AG08395 (cell line): ENCODE measurements at places on chromosomes 2 and 18.

DNA sequence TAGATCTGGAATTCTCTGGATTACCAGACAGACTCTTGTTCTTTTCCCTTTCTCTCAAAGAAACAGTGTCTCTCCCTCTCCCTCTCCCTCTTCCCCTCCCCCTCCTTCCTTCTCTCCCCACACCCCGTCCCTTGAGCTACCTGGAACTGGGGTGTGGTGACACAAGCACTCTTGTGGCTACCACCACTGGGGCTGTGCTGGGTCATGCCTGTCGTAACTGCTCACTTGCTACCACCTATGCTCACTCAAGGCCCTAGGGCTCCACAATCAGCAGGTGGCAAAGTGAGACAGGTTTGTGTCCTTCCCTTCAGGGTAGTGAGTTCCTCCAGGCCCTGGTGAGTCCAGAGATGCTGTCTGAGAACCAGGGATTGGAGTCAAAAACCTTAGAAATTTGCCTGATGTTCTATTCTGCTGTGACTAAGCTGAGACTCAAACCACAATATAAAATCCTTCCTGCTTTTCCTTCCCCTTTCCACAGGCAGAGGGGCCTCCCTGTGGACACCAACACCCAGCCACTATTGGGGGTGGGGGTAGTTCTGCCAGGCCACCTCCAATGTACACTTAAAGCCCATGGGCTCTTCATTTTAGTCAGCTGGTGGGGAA is 70.8 kb downstream of the OXER1 start:
- DNase-seq: no peak

- DNase-seq: no peak
These were observed 167.2 kb downstream of the FBXO15 start for GRCh38 chr18:73980289-73980979.

- DNase-seq: no peak
These were observed 141.5 kb downstream of the FBXO15 start for GRCh38 chr18:74006143-74006542.

GRCh38 chr2:167987026-167987425 is 260.4 kb downstream of the STK39 start:
- no peak for DNase-seq

DNA sequence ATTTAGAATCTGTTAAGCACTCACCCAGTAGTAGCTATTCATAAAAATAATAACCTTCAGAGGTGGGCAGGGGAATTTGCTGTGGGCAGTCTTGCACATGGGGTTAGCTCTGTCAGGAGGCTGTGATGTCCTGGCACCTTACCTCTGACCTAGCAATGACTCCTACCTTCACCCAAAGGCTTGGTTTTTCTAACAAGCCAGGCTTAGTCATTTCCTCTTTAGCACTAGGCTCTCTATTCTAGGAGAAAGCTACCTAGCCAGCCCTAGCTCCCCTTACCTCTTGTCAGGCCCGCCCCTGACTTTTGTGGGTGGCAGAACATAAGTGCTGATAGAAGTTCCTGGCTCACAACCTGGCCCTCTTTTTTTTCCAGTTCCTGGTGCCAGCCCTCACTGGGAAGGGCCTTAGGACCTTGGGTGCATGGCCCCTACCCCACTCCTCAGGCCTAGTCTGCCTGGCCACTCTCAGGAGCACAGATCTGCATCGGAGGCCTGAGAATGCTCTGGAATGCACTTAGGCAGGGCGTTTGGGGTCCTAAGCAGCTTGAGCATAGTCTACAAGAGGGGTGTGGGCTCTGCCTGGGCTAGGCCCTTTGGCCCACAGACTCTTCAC is 17.7 kb downstream of the CPLX4 start:
- DNase-seq: no peak

DNA sequence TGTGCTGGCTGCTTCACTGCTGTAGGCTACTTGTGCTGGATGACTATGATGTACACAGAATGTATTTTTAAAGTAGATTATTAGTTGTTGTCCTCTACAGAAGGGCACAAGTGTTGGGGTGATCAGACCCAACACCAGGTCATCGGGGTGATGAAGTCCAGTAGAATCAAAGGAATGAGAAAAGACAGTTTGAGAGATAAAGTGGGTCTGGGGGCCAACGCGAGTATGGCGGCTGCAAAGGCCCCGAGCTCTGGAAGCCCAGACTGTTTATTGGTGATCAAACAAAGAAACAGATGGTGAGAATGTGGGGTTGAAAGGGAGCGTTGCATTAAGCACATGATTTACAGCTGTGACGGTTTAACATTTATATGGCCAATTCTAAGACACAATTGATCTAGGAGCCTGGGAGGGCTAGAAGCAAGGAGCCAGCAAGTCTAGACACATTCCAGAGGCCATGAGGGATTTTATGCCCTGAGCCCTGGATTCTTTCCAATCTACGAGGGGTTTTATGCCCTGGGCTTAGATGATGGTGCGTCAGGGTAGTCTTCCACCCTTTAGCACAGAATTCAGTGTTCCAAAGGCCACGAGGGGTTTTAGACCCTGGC is 153.5 kb downstream of the AGPS start:
- DNase-seq: no peak

DNA sequence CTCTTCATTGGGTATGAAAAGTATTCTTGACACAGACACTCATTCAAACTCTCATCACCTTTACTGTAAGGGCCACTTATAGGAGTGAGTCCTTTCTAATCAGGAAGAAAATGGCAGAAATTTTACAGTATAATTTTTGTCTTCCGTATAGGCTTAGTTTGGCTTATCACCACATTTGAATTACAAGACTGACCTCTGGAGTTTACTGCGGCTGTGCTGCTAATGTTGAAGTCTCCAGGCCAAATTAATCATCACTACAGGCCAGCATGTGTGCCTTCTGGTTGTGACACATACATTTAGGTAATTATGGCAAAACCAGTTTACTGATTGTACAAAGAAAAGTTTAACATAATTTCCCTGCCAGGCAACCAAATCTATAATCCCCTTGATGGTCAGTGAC is 753.6 kb upstream of the GCFC2 start:
- DNase-seq: no peak

DNA sequence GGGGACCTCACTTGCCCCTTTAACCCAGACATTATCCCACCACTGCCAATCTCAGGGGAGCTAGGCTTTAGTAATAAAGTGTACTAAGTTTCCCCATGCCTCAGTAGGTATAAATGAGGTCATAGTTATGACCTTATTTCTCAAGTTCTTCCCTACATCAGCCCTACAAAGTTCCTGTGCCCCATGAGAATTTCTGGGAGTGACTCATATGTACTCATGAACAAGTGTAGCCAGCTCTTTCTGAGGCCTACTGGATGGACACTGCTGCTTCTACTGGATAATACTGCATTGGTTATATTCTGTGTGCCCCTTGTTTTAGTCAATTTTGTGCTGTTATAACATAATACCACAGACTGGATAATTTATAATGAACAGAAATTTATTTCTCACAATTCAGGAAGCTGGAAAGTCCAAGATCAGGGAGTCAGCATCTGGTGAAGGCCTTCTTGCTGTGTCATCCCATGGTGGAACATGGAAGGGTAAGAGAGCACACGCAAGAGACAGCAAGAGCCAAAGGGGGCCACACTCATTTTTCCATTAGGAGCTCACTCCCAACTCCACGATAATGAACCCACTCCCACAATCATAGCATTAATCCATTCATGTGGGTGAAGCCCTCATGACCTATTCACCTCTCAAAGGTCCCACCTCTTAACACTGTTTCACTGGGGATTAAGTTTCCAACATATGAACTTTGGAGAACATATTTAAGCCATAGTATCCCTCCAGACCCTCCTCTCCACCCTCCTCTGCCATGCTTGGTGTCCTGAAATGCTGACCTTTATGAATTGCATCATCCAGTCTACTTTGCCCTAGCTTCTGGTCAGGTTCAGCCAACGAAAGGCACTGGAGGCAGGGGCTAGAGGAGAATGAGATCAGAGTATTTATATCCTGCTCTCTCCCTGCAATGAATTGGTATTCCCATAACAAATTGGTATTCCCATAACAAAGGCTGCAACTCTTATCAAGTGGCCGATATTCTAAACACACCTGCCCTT is 25.4 kb upstream of the ST3GAL5 start:
- peak; percentile 70 for DNase-seq

- no peak for DNase-seq
These were observed 16.7 kb downstream of the TSN start for GRCh38 chr2:121771976-121772742.

- no peak for DNase-seq
These were observed 6.4 kb downstream of the DPP4 start for GRCh38 chr2:162067596-162067995.

- no peak for DNase-seq
These were observed 79.6 kb downstream of the GORASP2 start for GRCh38 chr2:171008550-171009205.

GRCh38 chr18:72613534-72613930 is 69.4 kb upstream of the CBLN2 start:
- DNase-seq: no peak

DNA sequence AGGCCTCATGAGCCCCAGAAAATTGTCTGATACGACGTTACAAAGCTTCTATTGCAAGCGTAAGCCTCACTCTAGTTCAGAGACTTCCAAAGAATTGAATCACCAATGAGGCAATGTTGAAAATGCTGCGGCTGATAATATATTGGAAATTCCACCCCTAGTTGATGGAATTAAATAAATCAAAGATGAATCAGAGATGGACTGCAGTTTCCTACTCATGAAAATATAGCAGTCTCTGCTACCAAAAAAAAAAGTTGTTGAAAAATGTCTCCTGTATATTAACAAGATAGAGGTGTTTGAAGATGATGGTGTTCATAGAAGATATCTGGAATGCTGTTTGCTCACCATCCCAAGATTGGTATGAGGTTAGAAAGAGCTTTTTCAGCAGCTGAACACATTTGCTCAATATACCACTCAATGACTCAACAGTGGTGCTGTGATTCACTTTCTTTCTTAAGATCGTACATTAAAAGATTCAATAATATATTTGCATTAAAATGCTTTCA is 99.8 kb upstream of the ARHGAP28 start:
- DNase-seq: peak; percentile 20

GRCh38 chr18:74268933-74269620 is 22.7 kb downstream of the CYB5A start:
- DNase-seq: no peak

- DNase-seq: peak; percentile 56
These were observed 105.6 kb upstream of the LDLRAD4 start for GRCh38 chr18:13112982-13113381.

DNA sequence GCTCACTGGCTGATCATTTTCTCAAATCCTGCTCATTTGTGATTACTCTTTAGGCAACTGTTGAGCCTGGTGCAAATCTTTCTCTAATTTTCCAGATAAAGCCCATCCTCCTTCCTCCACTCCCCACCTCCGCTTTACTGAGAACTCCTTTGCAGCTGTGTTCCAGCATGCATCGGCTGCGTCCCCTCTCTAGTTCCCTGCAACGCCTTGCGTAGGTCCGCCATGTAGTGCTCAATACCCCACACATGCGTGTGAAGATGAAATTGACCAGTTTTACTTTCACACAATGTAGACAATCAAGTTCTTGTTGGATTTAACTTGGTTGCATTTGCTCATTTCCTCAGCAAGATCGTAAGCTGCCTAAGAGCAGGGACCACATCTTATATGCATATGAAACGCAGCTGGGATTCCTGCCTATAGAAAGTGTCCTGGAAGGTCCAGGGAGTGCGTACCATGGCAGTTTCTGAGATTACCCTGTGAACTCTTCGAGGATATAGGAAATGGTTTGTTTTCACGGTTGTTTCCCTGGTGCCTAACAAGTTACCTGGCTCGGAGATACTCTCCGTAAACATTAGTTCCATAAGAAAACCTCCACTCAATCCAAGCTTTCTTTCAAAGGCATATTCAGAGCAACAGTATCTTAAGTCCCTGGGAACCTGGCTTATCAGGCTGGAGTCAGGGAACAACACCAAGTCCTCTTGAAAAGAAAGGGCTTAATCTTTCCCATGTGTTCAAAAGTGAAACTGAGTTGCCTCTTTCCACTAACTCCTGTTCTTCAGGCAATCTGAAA is 766.4 kb upstream of the ID2 start:
- DNase-seq: peak; percentile 52

- no peak for DNase-seq
These were observed 117.6 kb downstream of the METTL8 start for GRCh38 chr2:171316220-171316619.

DNA sequence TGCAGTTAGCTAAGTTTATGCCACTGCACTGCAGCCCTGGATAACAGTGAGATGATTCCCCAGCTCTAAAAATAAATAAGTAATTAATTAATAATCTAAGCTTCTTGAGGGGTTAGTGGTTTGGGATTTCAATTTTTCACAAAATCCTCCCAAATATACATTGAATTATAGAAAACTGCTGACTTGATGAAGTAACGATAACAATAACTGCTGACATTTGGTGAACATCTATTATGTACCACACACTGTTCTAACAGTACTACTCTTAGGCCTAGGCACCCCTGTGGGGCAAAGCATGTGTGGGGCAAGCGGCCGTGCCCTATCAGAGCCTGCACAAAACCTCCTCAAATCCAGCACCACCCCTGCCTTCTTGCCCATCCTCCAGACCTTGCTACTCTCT is 245.8 kb upstream of the EPHA4 start:
- DNase-seq: no peak

- DNase-seq: no peak
These were observed 1.8 kb downstream of the RETREG2 start for GRCh38 chr2:219179601-219180465.

GRCh38 chr2:75571730-75572430 is 11.1 kb upstream of the EVA1A start:
- DNase-seq: peak; percentile 20

DNA sequence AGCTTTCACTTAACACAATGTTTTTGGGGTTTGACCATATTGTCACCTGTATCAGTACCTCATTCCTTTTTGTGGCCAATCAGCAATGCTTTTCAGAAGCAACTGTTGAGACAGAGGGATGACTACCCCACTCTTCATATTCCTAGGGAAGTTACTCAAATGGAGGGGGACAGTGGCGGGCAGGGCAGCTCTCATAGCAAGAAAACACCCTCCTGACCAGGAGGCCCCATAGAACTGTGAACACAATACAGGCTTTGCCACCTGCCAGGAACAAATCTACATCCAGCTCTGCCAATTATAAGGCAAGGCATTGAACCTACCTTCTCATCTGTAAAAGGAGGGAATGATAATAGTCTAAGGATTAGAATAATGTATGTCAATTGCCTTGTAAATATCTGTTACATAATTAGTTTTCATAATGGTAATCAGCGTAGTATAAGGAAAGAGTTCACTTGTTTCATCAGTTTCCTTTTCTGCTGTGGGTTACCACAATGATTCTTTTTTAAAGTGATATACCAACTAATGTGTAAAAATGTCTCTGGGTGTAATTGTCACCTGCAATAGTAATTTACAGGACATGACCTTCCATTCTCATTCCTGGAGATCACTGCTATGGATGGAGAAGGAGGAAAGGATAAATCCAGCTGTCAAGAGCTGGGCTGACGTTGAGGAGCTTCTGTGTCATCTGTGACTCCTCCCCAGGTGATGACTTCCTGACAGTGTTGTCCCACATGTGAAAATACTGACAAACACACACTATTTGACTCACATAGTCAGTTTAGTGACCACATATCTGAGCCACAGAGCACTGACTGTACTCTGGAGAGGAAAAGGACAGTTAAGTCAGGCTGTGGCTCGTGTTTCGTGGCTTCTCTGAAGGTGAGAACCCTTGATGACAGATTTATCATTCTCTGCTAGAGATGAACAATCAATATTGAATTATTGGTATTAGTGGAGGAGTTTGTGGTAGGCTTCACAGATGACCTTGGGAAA is 13.5 kb downstream of the ALPK2 start:
- DNase-seq: no peak

- DNase-seq: no peak
These were observed 158.5 kb downstream of the CDCA7 start for GRCh38 chr2:173513107-173513727.
